ENCODE measurements at places on chromosomes 5 and 9. TPM values are rescaled to one million over a fixed set of nuclear protein-coding genes. Genes with fewer than 3 reads are reported as not detected.

The CAMK4 gene
- 0.80 TPM for total RNA-seq

The ESM1 gene
- total RNA-seq = 1.2 TPM

The CDC20B gene
- not detected for total RNA-seq

The GABBR2 gene
- total RNA-seq = not detected

The HMMR gene
- total RNA-seq = 0.42 TPM

DNA sequence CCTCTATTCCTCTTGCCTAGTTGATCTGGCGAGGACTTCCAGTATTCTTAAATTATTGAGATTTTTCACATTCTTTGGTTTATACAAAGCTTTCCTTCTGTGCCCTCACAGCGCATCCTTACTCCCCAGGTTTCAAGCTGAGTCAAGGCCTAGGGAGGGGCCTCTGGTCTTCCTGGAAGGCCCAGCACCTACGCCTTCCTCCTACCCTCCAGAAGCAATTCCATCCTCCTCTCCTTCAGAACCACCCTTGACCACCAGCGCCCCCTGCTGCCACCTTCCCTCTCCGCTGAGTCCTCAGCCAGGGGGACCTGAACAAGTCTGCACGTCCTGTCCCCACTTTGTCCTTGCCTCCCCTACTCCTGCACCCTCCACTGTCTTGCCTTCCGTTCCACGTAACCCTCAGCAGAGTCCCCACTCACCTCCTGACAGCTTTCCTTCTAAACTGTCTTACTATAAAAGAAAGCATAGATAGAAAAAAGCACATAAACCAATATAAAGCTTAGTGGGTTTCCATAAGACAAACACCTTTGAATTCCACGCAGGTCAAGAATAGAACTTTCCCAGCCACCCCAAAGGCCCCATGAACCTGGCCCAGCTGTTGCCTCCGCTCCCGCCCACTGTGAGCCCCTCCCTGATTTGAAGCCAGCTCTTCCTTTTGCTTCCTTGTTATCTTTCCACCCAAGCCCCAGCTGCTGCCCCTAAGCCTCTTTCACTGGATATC is 63.0 kb upstream of the CTSL start:
- DNase-seq = no peak

DNA sequence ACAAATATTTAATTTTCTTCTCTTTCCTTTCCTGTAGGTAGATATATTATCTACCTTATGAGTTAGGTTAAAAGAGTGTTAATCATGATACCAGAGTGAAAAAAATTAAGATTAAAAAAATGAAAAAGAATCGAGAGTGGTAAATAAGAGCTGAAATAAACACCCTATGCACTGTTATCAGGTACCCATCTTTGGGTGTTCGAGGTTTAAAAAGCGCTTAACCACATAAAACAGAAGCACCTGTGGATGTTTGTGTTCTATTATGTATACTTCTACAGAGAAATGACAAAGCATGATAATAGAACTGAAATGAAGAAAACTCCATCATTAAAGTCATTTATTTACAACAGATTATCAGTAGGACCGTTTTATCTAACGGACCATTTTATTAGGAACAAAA is 25.7 kb upstream of the GCNT4 start:
- DNase-seq = peak; percentile 61

GRCh38 chr5:57666582-57666981 is 184.0 kb upstream of the ACTBL2 start:
- DNase-seq = no peak

- DNase-seq = no peak
Measured at GRCh38 chr9:132023419-132024180, 56.1 kb downstream of the MED27 start.

GRCh38 chr9:105860516-105860915 is 166.2 kb downstream of the TMEM38B start:
- DNase-seq = no peak

DNA sequence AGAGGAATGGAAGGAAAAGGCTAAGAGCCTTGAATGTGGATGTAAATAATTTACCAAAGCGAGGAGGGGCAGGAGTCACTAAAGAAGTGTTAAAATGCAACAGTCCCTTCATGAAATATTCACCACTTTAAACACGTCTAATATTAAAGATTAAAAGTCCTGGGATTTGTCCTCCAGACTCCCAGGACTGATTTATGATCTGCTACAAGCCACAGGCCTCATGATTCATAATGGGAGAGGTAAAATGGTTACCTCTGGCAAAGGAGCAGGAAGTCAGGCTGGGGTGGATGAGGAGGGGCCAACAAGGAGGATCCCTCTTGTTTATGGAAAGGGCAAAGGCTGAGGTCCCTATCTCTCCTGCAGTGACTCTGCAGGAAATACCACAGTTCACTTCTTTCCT is 292.4 kb downstream of the TRIM32 start:
- no peak for DNase-seq

DNA sequence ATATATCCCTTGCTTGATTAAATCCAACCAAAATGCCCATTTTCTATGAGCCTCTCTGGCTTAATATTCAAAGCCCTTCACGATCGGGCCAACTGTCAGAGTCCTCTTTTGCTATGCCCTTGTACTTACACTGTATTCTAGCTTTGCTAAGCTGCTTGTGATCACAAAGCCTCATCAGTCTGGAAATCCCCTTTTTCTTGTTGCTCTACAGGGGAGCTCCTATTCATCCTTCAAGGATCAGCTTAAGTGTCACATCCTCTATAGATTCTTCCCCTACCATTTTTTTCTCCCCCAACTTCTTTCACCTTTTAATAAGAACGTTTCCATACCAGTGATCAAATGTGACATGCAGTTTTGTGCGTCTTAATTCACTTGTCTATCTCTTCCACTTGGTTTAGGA is 450.4 kb upstream of the CHD1 start:
- no peak for DNase-seq

DNA sequence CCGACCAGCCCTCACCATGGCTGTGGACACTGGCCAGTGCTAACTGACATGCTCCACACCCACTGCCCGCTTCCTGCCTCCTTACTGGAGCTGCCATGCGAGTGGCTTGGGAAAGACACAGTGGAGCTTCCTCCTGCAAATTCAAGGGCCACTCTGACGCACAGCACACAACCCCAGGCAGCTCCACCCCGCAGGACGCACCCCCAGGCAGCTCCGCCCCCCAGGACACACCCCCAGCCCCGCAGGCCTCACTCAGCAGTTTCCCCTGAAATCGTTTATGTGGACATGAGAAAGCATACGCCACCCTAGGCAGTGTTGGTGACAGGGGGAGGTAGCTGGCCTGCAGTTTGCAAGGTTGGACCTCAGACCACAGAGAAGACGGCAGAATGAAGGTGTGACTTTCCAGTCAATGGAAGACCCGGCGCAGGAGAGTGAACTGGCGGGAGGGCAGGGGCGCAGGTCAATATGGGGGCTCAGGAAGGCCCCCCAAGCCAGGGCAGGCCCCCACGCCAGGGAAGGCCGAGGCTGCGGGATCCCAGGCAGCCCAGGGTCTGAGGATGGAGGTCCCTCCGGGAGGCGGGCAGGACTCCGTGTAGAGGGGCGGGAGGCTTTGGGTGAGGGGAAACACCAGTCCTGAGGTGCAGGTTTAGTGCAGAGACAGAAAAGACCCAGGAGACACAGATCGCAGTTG is 21.6 kb downstream of the LPCAT1 start:
- DNase-seq = peak; percentile 69

DNA sequence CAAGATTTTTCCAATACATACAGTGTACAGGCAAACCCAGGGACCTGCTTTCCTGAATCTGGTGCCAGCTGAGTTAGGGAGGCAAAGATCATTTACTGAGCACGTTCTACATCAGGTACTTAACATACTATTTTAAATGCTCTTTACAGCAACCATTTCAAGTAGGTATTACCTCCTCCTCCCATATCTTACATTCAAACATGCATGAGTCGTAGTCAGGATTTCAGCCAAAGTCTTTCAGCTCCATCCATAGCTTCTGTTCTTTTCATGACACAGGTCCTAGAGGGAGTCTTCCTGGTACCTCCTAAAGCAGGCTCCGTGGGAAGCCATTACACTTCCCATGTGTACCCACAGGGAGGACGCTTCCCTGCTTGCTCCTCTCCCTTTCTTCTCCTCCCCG is 11.7 kb downstream of the KCNV2 start:
- DNase-seq = no peak

- no peak for DNase-seq
Measured at GRCh38 chr9:107855164-107855563, 365.6 kb upstream of the KLF4 start.
